ENCODE measurements at places on chromosomes 2 and 18. TPM values are rescaled to one million over a fixed set of nuclear protein-coding genes. Genes with fewer than 3 reads are reported as not detected.

Gene SULT6B1
- not detected for total RNA-seq

Gene KDSR
- 41.6 TPM for total RNA-seq

Gene LRRC30
- total RNA-seq: not detected

Gene ELOA2
- total RNA-seq: not detected

Gene CCDC85A
- total RNA-seq: 11.5 TPM

Gene MALL
- 19.6 TPM for total RNA-seq

Gene KRTCAP3
- total RNA-seq: 14.7 TPM

GRCh38 chr2:65128297-65129190, 1.4 kb downstream of the RAB1A start:
- no peak for DNase-seq

GRCh38 chr2:127561371-127561770, 25.9 kb downstream of the MYO7B start:
- no peak for DNase-seq

DNA sequence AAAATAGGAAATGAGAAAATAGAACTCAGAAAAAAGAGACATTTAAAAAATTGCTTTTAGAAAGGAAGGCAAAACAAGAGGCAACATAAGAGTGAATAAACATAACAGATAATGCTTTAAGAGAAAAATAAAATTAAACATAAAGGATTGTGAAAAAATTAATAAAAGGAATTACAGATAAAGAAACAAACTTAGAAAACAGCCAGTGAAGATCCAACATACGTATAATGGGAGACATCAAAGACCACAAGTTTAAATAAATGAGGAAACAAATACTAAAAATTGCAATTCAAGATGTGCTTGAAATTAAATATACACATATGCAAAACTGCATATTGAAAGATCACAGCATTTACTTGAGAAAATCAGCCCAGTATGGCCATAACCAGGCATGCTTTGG, 448.9 kb downstream of the NBAS start:
- DNase-seq: no peak

GRCh38 chr2:133887676-133888040, 319.4 kb upstream of the NCKAP5 start:
- DNase-seq: no peak

GRCh38 chr18:5073026-5073944, 123.8 kb downstream of the AKAIN1 start:
- no peak for DNase-seq

- DNase-seq: no peak
Measured at GRCh38 chr2:196927376-196928225, 1.1 kb upstream of the PGAP1 start.

GRCh38 chr2:120939595-120940318, 204.1 kb downstream of the GLI2 start:
- no peak for DNase-seq
